Stimulated activated CD4-positive, alpha-beta T cell treated with anti-CD3 and anti-CD28 coated beads, Interleukin-1b, Interleukin-23, amount 100 ng/mL, for 1 hour (primary cell): ENCODE measurements at places on chromosomes 6 and 20.

DNA sequence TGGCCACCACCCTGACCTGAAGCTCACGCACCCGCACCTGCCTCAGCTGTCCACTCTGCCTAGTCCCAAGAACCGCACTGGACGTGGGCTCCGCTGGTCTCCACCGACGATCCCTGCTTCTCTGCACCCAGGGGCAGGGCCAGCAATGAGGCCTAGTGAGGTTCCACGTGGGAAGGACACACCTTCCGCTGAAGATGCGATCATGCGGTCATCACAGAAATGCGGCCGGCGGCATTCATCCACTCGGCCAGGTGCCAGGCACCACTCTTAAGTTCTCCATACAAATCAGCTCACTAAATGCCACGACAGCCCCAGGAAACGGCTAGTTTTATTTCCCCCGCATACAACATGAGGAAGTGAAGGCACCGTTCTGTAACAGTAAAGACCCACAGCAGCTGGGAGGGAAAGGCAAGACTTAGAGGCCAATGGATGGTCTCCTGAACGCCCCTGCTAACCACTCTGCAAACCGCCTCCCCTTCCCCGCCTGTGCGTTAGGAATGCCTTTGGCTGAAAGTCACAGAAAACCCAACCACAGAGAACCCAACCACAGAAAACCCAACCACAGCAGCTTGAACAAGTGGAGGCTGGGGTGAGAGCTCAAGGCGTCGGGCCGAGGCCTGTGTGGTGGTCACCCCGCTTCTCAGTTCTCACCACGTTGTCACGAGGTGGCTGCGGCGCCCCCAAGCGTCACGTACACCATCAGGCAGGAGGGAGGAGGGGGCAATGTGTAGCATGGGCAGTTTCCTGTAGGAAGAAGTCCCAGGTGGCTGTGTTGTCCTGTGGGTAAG lies 204.4 kb downstream of the TAF4 start:
- no peak for DNase-seq

GRCh38 chr6:4511641-4512020 lies 264.6 kb upstream of the CDYL start:
- DNase-seq = no peak

GRCh38 chr20:53786445-53787267 lies 193.0 kb upstream of the ZNF217 start:
- DNase-seq = no peak

DNA sequence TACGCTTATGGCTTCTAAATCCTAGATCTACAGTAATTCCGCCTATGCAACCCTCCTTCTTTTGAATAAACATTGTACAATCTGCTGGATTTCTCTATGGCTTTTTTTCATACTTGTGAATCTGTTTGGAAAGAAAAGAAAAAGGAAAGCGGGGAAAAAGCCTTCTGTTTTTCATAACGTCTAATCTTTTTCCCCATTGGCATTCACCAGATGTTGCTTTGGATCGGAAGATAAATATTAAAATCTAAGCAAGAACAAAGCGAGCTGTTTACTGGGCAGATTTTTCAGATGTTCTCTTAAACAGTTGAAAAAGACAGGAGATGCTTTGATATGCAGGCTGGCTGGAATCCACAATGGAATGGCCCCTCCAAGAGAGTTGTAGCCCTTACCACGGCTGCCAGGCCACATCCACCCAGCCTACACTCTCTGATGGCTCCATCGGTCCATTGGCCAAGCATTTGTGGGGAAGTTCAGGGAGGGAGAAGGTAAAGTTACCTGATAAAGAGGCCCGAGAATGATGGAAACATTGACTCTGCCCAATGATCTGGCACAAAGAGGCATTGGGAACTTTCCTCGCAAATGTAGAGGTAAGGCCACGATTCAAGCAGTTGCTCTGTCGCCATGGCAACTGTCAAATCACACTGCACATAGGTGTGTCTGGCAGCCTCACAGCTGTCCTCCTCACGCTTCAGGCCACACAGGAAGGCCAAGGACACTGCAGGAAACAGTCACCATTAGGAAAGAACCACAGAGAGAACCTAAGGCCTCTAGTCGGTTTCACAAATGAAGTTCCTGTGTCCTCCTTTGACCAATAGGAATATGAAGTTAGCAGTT lies 70.3 kb downstream of the PKHD1 start:
- DNase-seq = no peak

DNA sequence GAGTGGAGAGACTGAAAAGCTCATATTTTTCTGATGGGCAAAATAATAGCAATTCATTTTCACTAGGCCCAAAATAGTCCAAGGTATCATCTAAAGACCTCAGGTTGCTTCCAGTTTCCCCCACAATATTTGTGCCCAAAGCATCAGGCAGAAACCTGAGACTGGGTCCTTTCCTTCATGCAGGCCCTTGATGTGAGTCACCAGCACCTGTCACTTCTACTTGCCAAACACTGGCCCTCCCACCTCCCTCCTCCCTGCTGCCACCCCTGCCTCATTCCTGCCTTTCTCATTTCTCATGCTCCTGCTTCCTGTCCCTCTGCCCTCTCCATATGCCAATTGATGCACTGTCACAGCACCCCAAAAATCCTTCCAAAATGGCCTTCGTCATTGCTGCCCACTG lies 230.4 kb upstream of the CST7 start:
- no peak for DNase-seq

- no peak for DNase-seq
Observed at GRCh38 chr6:158635427-158636073, 9.0 kb downstream of the DYNLT1 start.

DNA sequence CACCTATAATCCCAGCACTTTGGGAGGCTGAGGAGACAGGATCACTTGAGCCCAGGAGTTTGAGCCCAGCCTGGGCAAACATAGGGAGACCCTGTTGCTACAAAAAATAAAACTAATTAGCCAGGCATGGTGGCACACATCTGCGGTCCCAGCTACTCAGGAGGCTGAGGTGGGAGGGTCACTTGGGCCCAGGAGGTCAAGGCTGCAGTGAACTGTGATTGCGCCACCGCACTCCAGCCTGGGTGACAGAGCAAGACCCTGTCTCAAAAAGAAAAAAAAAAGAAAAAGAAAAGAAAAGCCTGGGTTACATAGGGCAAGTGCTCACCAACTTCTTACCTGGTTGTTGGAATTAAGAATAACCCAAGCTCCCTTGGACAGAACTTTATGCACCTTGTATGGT lies 14.6 kb upstream of the MYB start:
- no peak for DNase-seq
